ENCODE measurements at places on chromosomes 11 and 22.

- no peak for DNase-seq
Measured at GRCh38 chr11:122670131-122670530, 14.6 kb downstream of the UBASH3B start.

- DNase-seq: no peak
Measured at GRCh38 chr22:30705710-30706651, 11.3 kb downstream of the OSBP2 start.

- DNase-seq: no peak
Measured at GRCh38 chr11:132601875-132602274, 930.4 kb downstream of the OPCML start.

GRCh38 chr11:127609025-127609773 is 608.6 kb upstream of the KIRREL3 start:
- no peak for DNase-seq

DNA sequence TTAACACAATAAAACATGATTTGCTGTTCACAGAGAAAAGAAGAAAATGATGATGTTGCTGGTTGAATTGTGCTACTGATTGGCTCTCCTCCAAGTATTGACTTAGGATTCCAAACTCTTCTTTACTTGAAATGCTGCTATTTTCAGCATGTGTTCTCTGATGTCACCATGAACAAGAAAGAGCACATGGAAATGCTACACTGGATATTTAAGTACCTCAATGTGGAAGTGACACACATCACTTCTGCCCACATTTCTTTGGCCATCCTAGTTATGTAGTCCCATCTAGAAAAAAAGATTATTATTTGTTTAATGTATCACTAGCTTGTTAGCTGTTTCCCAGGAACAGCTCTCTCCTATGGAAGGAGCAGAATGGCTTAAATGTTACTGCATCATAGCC is 27.2 kb downstream of the OR52B2 start:
- no peak for DNase-seq

DNA sequence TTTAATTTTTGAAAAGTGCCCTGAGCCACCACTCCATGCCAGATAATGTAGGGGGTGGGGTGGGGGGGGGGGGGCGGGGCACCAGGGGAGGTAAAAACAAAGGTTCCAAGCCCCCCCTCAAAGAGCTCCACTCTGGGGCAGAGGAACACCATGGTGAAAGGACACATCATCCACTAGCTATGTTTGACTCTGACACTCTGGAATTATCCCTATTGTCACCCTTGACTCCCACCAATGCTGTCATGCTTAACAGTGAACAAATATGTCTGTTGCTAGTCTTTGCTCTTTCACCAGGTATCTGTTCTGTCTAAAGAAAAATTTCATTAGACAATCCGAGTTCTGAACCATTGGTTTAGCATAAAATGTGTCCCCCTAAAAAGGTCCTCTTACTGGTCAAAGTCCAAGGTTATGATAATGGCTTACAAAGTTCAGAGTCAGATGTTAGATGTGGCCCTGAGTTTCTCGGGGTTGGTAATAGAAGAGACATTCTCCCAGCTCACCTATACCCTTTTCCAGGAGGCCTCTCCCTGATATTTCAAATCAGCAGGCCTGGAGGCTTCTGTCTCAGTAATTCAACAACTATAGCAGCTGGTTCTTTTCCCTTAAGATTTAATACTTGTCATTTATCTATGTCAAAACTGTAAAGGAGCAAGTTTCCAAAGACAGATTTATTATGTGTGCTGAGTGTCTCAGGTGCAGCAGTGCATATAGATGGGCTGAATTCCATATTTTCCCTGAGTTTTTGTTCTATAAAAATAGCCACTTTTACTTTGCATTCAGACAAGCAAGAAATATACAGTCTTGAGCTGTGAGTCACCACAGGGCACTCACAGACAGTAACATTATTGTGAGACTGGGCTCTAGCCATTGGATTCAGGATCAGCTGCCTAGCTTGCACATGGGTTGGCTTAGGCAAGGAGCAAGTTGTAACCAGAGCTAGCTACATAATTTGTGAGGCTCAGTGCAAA is 174.1 kb downstream of the CSNK2A3 start:
- DNase-seq: no peak

- no peak for DNase-seq
Measured at GRCh38 chr22:22752199-22752555, 107.8 kb downstream of the GGTLC2 start.

- no peak for DNase-seq
Measured at GRCh38 chr11:128796270-128796669, 70.8 kb downstream of the KCNJ1 start.

DNA sequence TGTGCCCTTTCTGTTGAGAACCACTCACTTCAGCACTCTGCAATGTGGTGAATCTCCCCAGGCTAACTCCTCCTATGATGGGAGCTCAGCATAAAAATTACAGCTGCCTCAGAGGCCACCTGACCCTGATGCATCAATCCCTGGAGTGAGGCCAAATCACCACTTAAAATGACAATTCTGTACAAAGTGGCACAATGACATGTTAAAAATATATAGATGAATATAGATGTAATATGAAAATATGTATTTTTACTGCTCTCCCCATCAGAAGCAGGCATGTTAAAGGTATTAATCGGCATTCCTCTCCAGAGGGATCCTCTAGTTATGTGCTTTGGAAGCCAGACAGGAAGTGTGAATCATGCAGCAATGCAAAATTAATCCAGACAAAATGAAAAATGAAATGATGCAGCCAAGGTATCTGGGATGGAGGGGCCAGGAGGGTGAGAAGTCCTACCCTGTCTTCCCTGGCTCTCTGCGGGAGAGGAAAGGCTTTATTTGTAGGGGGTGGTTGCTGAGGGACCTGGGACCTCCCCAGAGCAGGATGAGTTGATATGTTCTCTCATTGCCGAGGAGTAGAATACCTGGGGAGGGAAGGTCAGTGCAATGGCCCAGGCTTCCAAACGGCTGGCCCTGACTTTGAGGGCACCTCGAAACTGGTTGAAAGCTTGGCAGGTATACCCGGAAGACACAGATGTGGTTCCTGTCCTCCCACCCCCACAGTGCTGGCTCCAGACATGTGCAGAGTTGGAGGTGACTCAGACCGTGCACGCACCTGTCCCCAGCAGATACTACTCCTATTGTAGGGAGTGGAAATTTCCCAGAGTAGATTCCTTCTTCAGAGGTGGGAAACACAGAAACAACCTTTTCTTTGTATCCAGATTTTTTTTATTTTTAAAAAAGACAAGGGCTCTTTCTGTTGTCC is 347.9 kb upstream of the NCAM1 start:
- DNase-seq: no peak

DNA sequence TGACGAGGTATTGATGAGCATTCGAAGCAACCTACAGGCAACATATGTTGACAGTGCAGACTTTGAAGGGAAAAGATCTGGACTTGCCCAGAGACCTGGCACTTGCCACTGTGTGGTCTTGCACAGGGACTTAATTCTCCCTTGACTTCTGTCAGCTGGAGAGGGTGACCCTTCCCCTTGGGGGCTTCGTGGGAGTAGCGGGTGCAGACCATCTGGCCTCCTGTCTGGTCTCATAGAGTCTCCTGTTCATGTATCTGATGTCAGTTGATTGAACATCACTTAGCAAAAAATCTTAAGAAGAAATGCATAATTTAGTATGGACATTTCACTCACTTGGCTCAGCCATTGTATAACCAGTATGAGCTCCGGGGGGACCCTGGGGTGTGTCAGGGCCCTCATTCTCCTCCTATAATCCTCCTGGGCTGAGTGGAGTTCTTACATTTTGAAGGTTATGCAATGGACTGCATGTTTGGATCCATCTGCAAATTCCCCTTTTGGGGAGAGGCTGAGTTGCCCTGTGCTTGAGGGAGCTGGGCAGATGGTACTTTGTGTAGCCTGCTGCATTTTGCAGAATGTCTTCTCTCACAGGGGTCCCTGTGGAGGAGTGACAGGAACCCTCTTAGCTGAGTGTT is 13.0 kb downstream of the BCR start:
- DNase-seq: no peak

DNA sequence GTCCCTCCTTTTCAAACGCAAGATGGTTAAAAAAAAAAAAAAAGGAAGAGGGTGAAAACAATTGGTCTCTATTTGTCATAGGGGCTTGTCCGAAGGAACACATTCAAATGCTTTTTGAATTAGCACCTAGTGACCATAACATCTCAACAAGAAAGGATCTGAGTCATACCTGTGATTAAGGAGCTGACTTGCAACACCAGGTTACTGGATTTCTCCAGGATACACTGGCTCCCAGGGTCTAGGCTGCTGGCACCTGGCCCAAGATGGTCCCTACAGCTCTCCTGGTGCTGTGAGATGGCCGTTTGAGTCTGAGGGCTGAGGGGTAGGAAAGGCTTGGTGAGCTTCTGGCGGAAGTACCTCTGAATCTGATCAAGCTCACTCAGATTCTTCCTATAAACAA is 28.4 kb upstream of the UCP3 start:
- no peak for DNase-seq

DNA sequence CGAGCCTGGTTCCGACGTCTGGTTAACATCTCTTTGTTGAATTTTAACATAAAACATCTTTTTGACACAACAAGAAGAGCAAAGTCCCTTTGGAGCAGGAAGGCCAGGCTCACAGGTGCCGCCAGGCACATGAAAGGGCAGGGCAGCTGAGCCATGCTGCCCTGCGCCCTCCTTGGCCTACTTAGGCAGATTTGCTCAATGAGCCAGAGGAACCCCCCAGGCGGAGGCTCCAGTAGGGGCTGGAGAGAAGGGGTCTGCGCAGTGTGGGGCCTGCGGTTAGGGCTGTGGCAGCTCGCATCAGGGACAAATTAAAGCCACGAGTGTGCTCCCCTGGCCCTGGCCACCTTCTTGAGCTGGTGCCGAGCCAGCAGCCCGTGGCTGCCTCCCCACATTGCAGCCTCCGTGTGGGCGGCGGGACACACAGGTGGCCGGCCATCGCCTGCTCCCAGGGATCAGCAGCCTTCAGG is 9.9 kb upstream of the SLC22A12 start:
- no peak for DNase-seq

- no peak for DNase-seq
Measured at GRCh38 chr11:12007230-12007593, 1.2 kb downstream of the DKK3 start.

- DNase-seq: no peak
Measured at GRCh38 chr22:31140746-31141145, 438 bp upstream of the PLA2G3 start.

- no peak for DNase-seq
Measured at GRCh38 chr11:94007426-94007825, 13.7 kb upstream of the HEPHL1 start.

DNA sequence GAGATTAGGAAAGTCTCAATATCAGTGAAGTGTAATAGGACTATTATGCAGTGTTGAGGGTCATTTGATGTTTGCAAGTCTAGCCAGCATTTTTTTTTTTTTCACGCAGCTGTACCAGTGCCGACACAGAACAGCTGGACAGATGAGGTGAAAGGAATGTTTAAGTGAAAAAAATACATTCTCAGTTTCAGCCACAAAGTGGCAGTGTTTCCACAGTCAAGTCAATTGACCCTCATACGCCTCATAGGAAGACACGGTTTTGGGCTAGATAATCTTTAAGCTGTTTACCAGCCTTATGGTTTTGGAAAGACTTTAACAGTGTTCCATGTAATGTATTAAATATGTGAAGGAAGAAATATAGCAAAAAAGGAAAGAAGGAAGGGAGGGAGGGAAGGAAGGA is 349.9 kb upstream of the ANO3 start:
- no peak for DNase-seq

GRCh38 chr22:28930357-28931007 is 47.1 kb downstream of the ZNRF3 start:
- no peak for DNase-seq

DNA sequence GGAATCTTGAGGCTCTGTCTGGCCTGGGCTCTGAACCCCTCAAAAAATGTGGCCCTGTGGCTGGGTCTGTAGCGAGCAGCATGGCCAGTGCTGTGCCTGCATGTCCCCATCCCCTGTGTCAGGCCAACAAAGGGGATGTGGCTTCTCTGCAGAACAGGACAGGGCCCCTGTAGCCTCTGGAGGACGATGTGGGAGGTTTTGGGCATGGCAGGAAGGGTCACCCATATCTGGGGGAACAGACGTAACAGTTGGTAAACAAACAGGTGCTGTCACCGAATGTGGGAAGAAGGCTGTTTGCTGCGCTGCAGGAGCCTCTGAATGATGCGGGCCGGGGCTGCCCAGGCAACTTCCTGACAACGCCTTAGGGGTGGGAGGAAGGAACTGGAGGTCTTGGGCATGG is 35.0 kb downstream of the LRP5 start:
- no peak for DNase-seq

DNA sequence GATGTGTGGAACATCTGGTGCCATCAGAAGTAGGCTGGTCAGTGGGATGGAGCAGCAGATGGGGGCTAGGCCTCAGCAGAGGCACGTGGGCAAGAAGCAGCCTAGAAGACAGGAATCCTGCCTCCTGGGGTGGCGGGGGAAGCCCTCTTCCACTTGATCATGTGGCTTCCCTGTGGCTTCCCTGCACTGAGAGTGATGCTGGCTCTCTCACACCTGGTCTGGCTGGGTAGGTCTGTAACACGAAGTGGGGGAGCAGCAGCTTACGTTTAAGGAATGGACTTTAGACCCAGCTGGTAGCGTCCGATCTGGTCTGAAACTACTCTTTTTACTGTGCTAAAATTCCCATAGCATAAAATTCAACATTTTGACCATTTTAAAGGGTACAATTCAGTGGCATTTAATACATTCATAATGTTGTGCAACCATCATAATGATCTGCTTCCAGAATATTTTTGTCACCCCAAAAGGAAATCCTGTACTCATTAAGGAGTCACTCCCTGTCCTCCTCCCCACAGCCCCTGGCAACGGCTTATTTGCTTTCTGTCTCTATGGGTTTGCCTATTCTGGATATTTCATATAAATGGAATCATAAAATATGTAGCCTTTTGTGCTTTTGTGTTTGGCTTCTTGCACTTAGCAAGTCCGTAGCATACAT is 21.7 kb downstream of the PTPN5 start:
- no peak for DNase-seq

GRCh38 chr11:101446238-101446637 is 137.6 kb downstream of the TRPC6 start:
- DNase-seq: no peak

DNA sequence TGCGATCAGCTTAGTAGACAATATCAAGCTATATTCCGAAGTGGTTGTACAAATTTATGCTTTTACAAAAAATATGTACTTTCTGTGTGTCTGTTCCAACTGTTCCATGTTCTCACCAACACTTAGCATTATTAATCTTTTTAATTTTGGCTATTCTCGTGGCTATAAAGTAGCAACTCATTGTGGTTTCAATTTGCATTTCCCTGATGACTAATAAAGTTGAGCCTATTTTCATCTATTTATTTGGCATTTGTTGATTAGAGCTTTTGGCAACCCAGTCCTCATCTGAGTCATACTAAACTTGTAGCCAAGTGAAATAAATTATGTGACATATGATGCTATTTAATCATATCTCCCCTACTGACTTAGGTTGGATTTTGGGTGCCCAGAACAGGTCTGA is 115.9 kb downstream of the FBXO7 start:
- DNase-seq: no peak

Data from D721Med (cell line).